Stimulated activated CD8-positive, alpha-beta memory T cell treated with anti-CD3 and anti-CD28 coated beads, Interleukin-2, amount 100 ng/mL, for 48 hours (primary cell): ENCODE measurements at places on chromosomes 12 and 14.

DNA sequence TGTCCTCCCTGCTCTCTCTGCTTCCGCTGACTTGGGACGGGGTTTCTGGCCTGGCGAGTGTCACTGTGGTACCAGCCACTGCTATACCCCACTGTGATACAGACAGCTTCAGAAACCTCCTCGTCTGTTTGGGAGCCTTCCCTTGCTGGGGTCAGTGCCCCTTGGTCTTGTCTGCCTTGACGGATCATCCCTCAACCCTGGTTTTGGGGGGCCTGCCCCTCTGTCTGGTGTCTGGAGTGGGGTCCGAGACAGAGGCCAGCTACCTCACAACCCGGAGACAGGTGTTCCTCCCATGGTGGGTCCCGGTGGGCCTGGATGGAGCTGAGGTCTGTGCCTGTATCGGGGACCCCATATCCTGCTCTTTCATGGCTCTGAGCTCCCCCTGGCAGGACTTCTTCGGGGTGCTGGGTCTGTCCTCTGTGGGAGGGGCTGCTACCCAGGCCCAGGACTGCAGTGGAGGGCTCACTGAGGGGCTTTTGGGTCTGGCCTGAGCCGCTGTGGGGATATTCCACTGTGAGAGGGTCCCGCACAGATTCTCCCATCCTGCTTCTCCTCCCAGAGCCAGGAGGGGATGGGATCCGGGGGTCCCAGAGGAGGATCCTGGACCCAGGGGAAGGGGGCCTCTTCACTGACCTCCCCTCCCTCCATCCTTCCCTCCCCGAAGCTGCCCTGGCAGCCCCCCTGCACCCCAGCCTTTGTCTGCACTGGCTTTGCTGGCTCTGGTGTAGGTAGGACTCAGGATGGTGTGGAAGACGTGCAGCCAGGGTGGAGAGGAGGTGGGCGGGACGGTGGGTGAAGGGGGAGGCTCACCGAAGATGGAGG lies 365.5 kb downstream of the TMEM121 start:
- DNase-seq, result no peak

DNA sequence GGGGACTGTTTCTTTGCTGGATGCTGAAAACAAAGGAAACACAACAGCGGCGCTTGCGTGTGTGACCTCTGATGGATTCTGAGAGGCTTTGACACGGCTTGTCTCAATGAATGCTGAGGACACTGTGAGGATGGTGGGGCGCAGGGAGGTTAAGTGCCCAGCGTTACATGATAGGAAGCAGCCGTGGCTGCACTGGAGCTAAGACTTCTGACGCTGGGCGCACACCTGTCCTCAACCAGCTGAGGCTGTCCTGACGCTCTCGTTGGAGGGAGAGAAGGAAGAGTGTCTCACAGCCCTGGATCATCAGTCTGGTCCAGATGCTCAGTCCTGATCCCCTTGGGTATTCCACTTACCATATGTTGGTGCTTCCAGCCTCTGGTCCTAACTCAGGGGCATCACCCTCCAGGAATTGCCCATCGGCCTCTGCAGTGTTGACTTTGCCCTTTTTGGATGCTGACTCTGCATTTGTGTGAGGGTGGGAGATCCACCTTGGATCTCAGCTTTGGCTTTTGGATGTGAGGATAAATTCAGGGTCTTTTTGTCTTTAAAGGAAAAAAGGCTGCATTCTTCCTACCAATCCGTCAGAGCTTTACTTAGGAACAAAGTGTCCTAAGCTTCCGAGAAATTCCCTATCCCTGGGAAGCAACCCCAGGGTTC lies 125.2 kb downstream of the ZNF664 start:
- no peak for DNase-seq

DNA sequence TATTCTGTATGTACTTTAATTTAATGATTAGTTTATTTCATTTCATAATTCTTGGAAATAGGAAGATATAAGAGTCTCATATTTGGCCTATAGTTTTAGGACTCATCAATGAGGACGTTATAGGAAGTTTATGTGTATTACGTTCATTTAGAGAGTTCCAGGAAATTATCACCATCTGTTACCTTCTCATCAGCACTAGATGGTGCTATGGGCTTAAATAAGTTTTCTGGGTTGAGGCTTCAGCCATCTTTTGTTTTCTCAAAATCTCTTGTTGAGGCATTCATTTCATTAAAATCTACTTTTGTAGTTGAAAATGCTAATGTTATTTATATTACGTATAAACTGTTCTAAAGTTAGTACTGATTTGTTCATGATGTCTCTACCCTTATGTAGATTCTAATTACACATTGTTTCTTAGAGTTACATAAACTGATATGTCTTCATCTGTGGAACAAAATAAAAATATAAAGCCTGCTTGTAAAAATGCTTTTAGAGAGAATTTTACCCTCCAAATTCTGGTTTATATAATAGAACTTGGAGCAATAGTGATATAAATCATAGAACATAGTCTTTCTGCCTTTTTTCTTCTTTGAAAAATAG lies 89.2 kb downstream of the CFAP54 start:
- DNase-seq, result no peak

DNA sequence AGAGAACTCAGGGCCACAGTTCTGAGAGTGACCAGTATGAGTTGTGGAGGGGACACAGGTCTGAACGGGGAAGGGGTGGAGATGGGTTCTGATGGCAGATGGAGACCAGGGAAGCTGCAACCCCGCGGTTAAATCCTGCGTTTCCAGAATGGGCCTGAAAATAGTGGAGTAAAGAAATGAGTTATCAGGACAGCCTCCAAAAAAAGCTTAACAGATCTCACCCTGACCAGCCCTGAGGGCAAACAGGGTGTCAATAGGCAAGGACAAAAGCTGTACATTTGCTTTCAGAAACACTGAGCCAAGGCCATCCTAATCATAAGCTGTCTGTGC lies 555 bp upstream of the RTN1 start:
- no peak for DNase-seq
